HCT116 (cell line): ENCODE measurements at places on chromosomes 3 and 15. TPM values are rescaled to one million over a fixed set of nuclear protein-coding genes. Genes with fewer than 3 reads are reported as not detected.

The FANCI gene
- 112 TPM for total RNA-seq

The SIDT1 gene
- total RNA-seq = not detected

The ADAMTS7 gene
- total RNA-seq = 12.0 TPM

The GOLGA8T gene
- not detected for total RNA-seq

The CCNB2 gene
- total RNA-seq = 88.7 TPM

The RETNLB gene
- total RNA-seq = not detected

The CTXN2 gene
- not detected for total RNA-seq

The LRRC49 gene
- total RNA-seq = 7.4 TPM

The CYP1A2 gene
- not detected for total RNA-seq

The CCR1 gene
- total RNA-seq = 0.10 TPM

The ANKRD34C gene
- not detected for total RNA-seq

The SERF2 gene
- total RNA-seq = 656 TPM

The GNAT1 gene
- total RNA-seq = not detected

The SNX33 gene
- total RNA-seq = 8.3 TPM

The GUCA1C gene
- total RNA-seq = not detected

The WDR49 gene
- total RNA-seq = 0.34 TPM

The CHAC1 gene
- total RNA-seq = 58.9 TPM
